ENCODE measurements at places on chromosomes 2 and 18. TPM values are rescaled to one million over a fixed set of nuclear protein-coding genes. Genes with fewer than 3 reads are reported as not detected.

The DLX1 gene
- 21.4 TPM for total RNA-seq

The SERPINB11 gene
- total RNA-seq = not detected

The CPO gene
- not detected for total RNA-seq

The HOXD13 gene
- not detected for total RNA-seq

The PRSS56 gene
- not detected for total RNA-seq

The CCDC68 gene
- 0.62 TPM for total RNA-seq

The NGEF gene
- total RNA-seq = 22.8 TPM

The STARD6 gene
- not detected for total RNA-seq

GRCh38 chr2:107428781-107429180 is 397.9 kb upstream of the RGPD4 start:
- no peak for DNase-seq

- DNase-seq = no peak
Observed at GRCh38 chr2:26571316-26571715, 69.8 kb downstream of the CIB4 start.

GRCh38 chr2:207506426-207506825 is 23.3 kb upstream of the CREB1 start:
- no peak for DNase-seq

DNA sequence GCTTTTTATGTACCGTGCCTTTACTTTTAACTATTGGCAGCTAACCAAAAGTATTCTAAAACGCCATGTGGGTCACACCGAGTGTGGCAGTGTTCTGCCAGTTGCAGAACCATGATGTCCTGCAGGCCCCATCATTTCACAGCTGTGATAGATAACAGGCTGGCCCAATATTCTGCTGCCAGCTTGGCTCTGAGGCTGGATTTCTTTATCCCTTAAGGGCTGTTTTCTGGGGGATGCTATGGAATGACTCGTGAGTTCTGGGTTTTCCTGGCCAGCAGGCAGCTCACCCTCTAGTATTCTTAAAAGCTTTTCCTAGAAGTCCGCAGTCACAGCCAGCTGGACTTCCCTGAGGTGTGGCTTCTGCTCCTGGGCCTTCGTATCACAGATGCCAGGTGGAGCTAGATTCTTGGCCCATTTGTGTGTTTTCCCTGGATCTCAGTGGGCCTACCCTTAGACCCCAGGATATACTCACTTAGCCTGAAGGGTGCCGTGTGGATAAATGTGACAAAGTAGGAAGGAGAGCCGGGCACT is 41.0 kb downstream of the FHOD3 start:
- no peak for DNase-seq

GRCh38 chr2:9326975-9327374 is 96.4 kb downstream of the ITGB1BP1 start:
- no peak for DNase-seq

DNA sequence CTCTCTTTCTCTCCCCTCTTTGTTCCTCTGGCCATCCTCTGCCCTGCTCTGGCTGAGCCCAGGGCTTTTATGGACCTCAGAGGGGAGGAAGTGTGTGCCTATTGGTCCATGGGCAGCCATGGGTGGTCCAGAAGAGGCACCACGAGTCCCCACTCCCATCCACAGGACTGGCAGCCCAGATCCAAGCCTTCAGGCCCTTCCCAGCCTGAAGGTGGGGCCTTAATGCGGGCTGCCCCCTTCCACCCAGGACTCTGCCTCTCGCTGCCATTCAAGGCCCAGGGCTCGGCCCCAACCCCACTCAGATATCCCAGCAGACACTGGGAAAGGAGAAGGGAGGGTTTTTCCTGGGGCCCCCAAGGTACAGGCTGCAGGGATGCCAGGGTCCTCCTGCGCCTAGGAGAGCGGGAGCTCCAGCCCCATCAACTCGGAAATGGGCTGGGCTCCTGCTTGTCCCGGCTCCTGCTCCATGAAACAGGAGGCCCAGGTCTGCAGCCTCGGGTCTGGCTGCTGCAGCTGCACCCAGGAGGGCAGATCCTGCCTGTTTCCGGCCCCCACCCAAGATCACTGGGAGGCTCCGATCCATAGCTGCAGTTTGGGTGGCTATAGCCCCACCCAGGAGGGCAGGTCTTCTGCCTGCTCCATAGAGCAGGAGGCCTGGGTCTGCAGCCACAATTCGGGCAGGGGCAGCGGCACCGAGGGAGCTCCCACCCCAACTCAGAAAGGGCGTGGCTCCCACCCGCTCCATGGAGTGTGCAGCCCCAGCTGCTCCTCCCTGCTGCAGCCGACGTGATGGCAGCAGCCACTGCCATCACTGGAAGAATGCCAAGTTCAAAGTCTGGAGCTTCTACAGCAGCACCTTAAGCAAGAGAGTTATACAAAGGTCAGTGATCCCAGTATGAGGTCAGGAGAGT is 116.6 kb upstream of the RBBP8 start:
- DNase-seq = no peak

DNA sequence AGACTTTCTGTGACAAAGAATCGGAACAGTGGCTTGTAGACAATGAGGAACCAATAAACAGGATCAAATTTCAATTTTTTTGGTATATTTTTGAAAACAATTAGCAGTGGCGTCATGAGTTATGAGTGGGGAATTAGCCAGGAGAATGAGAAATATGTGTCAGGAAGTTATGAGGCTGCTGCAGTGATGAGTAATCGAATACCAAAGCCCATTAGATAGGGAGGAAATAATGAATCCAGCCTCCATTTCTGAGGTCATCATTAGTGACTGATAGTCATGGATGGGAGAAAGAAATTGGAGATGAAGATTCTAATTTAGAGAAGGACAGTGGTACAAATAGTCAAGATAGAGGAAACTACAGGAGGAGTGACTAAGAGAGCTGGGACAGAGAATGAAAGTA is 673.1 kb upstream of the VRK2 start:
- no peak for DNase-seq

- no peak for DNase-seq
Observed at GRCh38 chr2:74659462-74659861, 5.4 kb downstream of the SEMA4F start.

GRCh38 chr2:219526320-219527075 is 12.2 kb downstream of the ASIC4 start:
- no peak for DNase-seq

Data from occipital lobe (tissue), 3 donors.